ENCODE measurements at places on chromosomes 4 and X.

GRCh38 chr4:74583089-74583700 lies 138.3 kb downstream of the AREG start:
- DNase-seq = no peak

DNA sequence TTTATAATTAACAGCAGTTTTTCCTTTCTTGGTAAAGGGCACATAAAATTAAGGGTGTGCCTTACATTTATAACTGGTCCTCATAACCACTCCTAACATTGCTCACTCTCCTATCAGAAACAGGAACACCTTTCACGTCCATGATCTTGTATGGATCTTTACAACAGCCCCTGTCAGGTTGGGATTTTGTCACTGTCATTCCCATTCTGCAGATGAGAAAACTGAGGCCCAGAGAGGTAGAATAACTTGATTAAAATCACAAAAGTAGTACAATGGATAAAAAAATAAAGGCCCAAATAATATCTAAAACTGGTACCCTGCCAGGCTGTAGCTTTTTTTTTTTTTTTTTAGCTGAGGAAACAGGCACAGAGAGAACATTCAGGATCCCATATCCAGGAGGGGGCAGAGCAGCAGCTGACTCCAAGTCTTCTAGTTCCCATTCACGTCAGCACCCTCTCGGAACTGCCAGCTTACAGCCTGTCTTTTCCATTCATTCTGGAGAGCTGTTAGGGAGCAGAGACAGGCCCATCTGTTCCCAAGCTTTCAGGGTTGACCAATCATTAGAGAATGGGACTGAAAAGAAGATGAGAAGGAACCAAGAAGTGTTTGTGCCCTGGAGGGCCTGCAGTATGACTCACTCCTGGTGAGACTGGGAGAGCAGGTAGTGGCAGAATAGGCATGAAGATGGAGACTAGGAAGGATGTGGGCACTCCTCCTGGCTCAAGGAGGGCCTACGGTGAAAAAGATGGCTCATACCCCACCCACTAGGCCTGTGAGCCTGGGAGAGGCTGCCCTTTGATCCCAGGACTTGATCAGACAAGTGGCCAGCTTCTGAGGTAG lies 7.3 kb downstream of the SUV39H1 start:
- DNase-seq = peak; percentile 80

GRCh38 chr4:150960079-150960478 lies 55.0 kb downstream of the LRBA start:
- DNase-seq = peak; percentile 19

GRCh38 chrX:123475068-123475724 lies 257.7 kb downstream of the THOC2 start:
- no peak for DNase-seq

DNA sequence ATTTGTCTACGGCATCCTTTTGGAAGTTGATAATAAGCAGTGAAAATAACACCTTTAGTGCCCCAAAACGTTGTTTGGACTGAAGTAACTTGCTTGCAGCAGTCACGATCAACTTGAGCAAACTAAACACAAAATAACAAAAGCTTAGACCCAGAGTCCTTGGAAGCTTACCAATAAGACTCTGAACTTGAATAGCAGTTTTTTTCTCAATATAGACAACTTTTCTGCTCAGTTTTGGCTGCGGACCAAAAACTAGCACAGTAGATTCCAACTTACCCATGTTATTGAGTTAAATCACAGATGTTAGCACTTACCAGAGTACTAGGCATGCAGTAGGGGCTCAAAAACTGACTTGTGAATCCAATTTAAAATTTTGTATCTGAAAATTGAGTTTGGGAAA lies 746.9 kb downstream of the PCDH19 start:
- DNase-seq = no peak

DNA sequence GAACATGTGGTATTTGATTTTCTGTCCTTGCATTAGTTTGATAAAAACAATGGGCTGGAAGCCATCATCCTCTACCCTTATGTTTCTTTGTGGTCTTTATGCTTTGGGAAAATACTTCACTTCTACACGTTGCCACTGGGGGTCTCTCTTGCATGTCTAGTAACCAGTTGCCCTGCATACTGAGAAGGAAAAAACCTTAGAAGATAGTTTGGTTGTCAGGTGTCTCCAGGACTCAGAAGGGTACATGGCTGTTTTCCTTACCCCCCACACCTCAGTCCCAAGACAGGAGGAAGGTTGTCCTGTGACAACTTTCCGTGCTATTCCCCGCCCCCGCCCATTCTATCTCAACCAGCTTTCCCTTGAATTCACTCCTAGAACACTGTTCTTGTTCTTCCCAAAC lies 62.1 kb upstream of the LANCL3 start:
- DNase-seq = no peak

DNA sequence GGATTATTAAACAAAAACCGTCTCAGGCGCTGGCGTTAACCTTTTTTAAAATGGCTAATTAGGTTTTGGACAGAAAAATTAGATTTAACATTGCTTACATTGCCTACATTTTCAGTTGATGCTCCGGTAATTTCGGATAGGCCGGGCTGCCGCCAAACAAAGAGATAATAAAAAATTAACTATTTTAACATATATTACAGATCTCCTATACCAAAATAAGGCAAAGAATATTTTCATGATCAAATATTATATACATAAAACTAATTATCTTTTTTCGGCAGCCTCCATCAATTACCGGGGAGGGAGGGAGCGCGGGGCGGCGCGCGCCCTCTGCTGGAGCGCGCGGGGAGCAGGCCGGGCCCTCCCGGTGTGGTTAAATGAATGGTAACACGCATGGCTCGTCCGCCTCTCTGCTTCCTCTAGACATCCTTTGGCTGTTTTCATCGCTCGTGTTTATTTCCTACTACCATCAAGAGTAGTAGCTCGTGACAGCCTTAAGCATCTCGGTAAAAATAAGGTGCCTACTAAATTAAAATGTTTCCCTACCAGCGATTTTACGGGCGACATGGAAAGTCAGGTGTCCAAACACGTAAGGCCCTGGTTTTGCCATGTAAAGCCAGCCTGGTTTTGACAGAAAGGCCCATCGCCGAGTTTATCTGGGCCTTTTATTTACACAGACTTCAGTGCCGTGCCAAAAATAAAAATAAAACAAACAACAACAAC lies 52.4 kb upstream of the TMEM33 start:
- no peak for DNase-seq

GRCh38 chr4:81256059-81256970 lies 41.3 kb upstream of the PRKG2 start:
- DNase-seq = no peak

GRCh38 chr4:99817309-99817890 lies 773 bp downstream of the DAPP1 start:
- DNase-seq = no peak

DNA sequence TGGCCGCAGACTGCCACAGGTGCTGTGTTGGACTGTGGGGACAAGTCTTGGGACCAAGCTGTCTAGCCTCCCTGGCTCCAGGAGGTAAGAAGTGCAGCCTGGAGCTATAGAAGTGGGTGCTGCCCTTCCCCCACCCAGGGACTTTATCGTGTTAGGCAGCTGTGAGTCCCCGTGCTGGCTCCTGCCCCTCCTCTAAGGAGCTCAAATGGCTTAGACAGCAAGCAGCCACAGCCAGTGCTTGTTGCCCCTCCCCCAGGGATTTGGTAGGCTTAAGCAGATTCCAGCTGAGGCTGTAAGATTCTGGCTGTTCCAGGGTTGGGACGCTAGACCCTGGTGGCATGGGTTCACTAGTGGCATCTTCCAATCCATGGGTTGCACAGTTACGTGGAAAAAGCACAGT lies 979.4 kb upstream of the PCDH10 start:
- DNase-seq = no peak

GRCh38 chrX:135449637-135450550 lies 28.1 kb downstream of the SMIM10L2A start:
- DNase-seq = no peak

DNA sequence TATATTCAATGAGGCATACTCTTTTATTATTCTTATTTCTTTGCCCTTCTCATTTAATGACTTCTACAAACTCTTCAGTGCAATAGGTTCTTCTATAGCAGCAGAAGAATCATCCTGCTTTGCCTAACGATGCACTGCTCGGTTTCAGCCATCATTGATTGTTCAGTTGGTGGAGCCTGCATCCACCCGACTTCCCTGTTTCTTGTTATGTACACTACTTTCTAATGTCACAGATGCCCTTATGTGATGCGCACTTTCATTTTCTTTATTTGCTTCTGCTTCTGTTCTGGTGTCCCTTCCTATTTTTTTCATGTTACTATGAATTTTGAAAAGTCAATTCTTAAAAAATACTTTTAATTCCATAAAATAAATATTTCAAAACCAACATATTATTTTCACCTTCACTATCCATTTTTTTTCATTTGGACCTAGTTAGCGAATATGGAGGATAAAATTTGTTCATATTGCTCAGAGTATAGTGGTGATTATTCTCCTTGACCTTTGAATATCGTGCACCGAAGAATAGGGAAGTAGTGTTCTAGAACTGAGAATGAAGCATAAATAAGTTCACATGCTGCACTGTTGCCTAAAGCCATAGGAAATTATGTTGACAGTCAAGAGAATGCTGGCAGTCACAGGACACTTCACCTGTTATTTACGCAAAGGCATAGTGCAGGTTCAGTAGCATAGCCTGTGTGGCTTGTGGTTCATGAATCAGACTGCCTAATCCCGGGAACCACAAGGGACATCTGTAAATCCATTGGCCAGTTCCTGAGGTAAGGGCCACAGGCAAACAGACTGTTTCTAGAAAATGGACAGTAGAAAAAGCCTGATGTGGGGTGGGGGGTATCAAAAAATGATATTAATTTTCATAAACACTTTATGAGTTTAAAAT lies 21.3 kb upstream of the SFRP2 start:
- no peak for DNase-seq

DNA sequence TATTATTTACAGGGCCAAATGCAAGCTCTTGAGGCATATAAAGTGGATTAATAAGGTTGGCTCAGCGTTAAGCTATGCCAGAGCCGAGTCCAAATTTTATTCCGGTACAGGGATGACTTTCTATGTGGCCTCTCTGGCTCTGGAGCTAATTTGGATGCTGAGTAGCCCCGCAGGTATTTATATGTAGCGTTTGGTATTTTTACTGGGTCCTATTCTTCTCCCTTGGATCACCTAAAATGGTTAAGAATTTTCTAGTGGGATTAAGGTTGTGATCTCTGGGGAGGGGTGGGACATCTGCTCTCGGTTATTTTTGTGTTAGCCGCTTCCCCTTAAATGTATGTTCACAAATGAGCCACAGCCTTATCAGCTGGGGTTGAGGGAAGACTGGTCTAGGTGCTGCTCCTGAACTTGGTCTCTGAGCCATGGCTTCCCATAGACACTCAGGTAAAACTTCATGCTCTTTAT lies 49.4 kb downstream of the FHL1 start:
- DNase-seq = no peak

GRCh38 chr4:56289934-56290333 lies 97.4 kb downstream of the AASDH start:
- no peak for DNase-seq

GRCh38 chr4:53004497-53005148 lies 142.5 kb downstream of the RASL11B start:
- no peak for DNase-seq

DNA sequence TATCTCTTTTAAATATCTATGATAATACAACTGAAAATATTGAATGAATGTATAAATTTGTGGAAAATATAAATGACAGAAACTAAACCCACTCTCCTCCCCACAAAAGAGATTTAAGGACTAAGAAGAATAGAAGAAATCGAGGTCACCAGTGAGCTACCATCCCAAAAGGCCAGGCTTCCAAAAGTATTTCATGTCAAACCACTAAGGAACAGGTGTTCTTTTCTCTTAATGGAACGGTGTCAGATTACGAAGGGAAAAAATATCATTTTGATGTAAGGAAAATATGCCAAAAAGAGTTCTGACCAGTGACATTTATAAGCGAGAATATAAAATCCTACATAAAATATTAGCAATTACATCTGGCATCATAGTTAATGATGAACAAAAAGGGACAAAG lies 13.6 kb upstream of the TCEAL4 start:
- DNase-seq = no peak

DNA sequence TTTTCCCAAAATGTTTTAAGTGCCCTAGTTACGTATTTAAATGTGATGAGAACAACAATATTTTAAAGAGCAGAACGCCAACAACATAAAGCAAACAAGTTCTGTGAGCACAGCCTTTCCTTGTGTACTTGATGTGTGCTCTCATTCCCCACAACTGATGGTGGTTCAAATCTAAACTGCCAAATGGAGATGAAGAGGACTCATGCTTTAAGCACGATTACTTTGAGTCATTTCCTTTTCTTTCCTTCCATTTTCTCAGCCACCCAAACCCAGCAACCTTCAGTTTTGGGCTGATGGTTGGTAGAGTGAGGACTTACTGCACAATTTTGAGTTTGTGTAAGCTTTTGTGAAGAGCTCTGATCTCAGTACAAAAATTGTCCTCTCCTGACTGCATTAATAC lies 1.7 kb downstream of the NSD2 start:
- no peak for DNase-seq

DNA sequence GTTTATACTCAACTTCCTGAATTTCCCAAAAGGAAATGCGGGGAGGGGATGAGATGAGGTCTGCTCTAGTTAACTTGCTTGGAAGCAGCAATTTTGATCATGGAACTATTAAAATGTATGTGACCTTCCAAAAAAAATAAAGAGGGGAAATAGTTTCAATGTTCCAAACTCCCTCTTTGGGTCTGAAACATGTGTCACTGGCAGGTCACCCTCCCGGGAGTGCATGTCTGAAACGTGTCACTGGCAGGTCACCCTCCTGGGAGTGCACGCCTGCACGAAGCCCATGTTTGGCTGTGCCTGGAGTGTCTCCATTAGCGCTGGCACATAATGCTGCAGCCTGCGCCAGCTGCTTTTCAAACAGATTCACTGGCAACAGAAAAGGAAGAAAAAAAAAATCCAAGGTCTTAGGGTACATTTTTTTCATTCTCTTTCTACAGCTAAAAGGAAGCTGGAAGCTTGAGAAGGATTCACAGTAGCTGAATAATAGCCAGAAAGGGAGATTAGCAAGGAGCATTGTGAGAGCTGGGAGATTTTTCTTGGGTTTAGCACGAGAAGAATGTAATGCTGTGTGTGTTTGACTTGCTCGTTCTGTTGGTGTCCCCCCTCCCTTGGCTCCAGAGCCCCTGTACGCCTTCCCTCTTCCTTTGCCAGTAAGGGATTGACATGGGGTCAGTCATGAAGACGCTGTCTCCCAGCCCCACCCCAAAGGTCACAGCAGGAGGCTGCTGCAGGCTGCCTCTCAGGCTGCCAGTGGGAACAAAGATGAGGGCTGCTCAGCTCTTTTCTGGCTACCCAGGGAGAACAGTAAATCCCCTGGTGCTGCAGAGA lies 39.2 kb upstream of the TLR3 start:
- DNase-seq = no peak

DNA sequence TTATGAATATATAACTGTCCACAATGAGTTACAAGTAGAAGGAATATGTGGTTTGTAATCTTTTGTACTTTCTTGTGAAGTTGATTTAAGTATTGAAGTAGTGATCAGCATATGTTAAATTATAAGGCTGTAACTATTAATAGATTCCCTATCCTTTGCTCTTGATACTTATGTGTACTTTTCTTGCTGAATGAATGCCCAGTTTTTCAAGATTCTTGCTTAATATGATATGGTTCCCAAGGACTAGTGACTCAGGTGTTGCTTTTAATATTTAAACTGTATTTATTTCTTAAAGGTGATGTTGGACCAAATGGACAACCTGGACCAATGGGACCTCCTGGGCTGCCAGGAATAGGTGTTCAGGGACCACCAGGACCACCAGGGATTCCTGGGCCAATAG lies 121.7 kb downstream of the IRS4 start:
- no peak for DNase-seq

GRCh38 chrX:7120878-7121219 lies 26.7 kb upstream of the STS start:
- no peak for DNase-seq
